ENCODE measurements at places on chromosomes 13 and 19.

GRCh38 chr13:108911807-108912206, 282.4 kb downstream of the MYO16 start:
- DNase-seq: no peak

DNA sequence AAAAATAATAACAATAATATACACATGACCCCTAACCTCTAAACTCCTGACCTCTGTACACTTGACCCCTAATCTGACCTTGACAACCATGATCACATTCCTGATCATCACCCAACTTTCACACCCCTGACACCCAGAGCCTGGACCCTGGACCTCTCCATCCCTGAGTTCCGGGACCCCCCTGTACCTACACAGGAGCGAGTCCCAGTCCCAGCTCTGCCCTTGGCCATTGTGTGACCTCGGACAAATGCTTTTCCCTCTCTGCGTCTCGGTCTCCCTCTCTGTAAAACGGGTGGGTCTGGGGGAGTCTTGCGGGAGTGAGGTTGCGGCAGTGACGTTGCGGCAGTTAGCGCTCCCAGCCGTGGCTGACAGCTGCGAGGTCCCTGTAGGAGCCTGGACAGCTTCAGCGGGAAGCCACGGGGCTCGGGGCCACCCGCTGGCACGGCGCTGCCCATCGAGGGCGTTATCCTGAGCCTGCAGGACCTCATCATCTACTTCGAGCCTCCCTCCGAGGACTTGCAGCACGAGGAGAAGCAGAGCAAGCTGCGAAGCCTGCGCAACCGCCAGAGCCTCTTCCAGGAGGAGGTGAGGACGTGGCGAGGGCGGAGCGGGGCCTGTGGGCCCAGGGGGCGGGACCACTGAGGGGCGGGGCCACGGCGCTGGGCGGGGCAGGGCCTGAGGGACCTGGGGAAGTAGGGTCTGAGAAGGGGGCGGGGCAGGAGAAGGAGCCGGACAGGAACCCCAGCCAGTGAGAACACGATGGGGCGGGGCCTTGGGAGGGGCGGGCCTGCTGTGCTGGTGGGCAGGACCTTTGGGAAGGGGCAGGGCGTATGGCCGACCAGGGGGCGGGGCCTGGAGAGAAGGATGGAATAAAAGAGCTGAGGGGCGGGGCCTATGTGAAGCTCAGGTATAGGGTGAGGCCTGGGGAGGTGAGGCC, 19.2 kb downstream of the RYR1 start:
- no peak for DNase-seq

DNA sequence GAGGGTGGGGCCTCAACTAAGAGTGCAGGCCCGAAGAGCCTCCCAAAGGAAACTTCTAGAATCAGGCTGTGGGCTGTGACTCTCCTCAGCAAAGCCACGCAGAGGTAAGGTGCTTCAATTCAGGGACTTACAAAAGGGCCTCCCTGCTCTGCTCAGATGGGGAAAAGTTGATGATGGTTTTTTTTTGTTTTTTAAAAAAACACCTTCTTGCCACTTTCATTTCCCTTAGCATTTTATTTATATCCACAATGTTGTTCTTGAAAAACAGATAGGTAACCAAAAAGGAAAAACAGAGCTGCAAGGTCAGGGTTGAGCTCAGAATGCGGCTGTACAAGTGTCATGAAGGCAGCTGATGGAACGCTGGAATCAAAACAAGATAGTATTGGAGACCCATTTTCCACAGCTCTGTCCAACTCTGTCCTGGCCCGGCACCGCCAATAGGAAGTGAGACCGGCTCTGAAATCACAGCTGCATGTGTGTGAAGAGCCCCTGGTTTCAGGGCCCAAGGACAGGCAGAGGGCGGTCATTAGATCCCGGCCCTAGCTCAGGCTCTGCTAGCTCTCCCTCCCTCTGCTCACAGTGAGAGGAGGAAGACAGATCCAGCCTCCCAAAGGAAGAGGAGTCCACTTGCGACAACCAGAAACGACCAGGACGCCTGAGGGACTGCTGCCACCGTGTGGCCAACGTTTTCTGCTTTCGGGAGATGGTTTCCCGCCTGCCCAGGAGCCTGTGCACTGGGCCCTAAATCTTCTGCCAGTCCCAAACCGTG, 58.3 kb downstream of the KLF2 start:
- DNase-seq: peak; percentile 57

DNA sequence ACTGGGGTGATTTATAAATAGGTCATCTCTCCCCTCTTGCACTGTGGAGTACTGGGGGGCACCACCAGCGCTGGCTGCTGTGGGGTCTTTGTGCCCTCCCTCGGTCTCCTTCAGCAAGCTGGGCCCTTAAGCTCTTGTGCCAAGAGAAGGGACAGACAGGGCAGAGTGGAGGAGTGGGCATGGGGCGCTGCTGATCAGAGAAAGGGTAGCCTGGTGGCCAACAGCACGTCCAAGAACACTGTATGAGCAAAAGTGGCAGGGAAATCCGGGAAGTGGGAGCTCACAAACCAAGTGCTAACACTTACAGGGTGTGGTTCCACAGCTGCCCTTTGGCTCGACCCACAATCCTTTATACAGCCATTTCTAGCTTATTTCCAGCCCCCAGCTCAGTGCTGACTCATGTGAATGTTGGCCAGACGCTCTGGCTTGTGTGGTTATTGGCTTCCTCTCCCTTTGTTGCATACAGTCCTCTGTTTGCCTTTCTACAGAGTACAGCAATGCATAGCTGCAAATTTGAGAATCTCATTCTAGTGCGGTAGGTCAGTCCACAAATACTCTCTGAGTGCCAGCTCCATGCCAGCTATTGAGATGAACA, 298.8 kb downstream of the SHISA2 start:
- DNase-seq: no peak

- no peak for DNase-seq
These were observed 411.4 kb downstream of the LIG4 start for GRCh38 chr13:107803822-107804495.

GRCh38 chr13:51067706-51068105, 43.4 kb downstream of the C13orf42 start:
- no peak for DNase-seq

DNA sequence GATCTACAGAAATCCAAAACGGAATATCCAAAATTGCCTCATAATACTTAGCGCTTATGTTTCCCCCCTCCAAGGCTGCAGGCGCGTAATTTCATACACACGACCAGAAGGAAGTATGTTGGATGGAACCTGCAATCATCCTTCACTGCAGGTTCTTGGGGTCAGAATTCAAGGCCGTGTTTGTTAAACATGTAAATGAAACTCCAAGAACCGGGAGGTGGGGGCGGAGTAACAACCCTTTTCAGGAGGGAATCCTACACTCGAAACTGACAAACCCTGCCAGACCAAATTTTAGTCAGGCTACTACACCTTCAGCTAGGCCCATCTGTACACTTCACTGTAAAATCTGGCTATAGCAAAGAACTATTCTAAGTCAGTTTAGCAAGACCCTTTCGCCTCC, 1.3 kb downstream of the ZNF607 start:
- no peak for DNase-seq

DNA sequence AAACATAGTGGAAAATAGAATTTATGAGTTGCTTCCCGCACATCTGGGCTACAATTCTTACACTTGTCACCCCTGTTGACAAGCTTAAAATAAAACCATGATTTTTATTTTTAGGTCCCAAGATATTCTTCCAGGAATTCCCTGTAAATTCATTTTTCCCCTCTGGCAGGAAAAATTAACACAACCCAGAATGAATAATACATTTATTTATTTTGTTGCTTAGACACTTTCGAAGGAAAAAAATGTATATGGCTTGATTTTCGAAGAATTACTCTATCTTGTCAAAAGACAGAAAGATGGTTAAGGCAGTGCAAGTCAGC, 74.4 kb downstream of the LHFPL6 start:
- no peak for DNase-seq

- no peak for DNase-seq
These were observed 955.5 kb upstream of the PCDH9 start for GRCh38 chr13:68185444-68186141.

GRCh38 chr19:50492303-50493052, 15.8 kb upstream of the GARIN5A start:
- DNase-seq: no peak

- peak; percentile 61 for DNase-seq
These were observed at the start of gene ARID3A for GRCh38 chr19:925526-926322. Gene ARID3A, plus strand, starts transcription at chr19:926035. Its CDS starts 3,494 bp downstream, at chr19:929529.

- DNase-seq: peak; percentile 71
These were observed 434 bp upstream of the FNDC3A start for GRCh38 chr13:48975101-48975855.

DNA sequence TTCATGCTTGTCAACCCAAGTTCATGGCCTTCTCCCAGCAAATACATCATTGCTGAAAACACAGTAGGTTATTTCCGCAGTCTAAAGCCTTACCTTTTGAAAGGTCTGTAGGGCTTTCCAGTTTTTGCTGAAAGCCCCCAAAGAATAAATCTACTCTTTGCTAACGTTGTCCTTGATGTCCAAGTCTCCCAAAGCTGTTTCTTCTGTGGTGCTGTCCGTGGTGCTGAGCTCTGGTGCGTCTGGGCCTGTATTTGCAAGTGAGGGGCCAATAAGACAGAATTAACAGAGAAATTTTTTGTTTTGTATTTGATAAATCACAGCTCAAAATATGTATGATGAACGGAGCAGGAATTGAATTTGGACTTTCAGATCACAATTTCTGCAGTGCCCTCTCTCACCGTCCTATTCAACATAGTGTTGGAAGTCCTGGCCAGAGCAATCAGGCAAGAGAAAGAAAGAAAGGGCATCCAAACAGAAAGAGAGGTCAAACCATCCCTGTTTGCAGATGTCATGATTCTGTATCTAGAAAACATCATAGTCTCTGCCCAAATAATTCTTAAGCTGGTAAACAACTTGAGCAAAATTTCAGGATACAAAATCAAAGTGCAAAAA, 9.8 kb upstream of the LGALS16 start:
- DNase-seq: no peak

GRCh38 chr13:74090869-74091605, 43.2 kb downstream of the KLF12 start:
- no peak for DNase-seq

DNA sequence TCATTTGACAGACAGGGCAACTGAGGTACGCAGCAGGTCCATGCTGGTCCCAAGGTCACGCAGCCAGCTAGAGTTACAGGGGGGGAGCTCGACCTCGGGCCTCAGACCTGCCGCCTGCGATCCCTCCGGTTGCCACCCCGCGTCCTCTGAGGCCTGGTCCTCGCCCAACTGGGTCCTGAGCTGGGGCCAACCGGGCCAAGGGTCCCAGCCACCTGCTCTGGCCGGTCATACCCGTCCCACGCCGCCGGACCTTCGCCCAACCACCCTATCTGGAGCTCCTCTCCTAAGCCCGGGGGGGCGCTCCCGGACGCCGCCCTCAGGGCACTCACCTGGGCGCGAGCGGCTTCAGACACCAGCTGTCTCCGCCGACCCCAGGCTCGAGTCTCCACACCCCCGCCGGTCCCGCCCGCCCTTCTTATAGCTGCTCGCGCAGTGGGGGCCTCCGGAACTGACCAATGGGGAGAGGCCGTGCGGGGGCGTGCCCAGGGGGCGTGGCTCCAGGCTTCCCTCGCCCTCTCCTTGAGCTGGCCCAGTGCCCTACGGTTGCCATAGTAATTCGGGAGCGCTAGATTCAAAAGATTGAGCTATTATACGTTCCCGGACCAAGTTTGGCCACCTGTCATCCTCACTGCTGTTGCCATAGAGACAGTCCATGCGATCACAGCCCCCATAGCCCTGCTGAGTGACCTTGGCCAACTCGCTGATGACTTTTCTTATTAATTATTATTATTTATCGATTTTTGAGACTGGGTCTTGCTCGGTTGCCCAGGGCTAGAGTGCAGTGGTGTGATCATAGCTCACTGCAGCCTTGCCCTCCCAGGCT, at the start of gene PLIN5:
TSS of gene PLIN5 (minus strand) at position 389 of the 823 bp plus-strand sequence. CDS start 1,150 bp downstream, outside the sequence.
- no peak for DNase-seq
